ENCODE measurements at places on chromosomes 5 and 9.

DNA sequence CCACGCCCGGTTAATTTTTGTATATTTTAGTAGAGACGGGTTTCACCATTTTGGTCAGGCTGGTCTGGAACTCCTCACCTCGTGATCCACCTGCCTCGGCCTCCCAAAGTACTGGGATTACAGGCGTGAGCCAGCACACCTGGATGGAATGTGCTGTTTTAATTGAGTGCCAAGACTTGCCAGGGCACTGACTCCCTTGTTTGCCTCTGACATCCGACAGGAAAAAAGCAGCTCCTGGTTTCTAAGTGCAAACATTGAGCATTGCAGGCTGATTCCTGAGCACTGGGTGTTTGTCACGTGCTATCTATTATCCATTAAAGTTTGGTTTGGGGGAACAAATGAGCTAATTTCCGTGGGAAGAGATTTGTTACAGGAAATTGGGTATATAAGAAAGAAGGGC, 70.6 kb upstream of the CKMT2 start:
- no peak for DNase-seq

GRCh38 chr9:7615344-7615743, 184.2 kb downstream of the DMAC1 start:
- no peak for DNase-seq

GRCh38 chr9:85741095-85741874, 469 bp downstream of the AGTPBP1 start:
- peak; percentile 47 for DNase-seq

GRCh38 chr5:139371482-139372435, 11.3 kb downstream of the SLC23A1 start:
- DNase-seq, result no peak

GRCh38 chr9:4657426-4658159, 4.5 kb upstream of the PLPP6 start:
- DNase-seq, result no peak

- DNase-seq, result no peak
These were observed 20.3 kb upstream of the UNC5A start for GRCh38 chr5:176789873-176790615.

DNA sequence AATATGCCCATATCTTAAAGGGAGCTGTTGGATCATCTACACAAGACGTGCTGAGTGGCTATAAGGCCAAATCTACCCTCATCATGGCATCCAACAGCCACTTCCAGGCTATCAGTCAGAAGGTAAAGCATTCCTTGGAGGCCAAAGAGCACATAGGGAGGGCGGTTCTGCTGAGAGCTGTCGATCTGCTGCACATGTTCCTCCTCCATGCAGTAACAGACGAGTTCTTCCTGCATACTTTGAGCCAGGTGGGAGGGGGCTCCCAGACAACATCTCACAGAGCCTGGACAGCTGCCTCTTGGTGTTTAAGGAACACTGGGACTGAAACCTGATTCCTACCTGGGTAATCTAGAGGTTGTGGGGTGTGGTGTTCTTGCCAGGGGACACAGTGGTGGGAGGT, 93.3 kb upstream of the RAI14 start:
- DNase-seq, result no peak

DNA sequence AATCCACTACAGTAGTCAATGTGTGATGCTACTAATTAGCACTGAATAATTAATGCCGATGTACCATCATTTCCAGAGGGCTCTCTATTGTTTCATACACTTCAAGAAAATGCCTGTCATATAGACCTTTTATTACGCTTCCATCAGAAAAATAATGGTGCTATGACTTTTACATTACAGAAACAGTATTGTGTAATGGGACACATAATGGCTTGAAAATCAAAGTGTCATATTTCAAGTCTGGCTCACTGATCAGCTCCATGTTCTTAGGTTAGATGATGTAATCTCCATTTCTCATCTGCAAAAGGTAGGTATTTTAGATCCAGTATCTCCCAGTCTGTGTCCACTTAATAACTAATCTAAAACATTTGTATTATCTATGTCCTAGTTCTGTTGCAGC, 990.6 kb upstream of the TYRP1 start:
- no peak for DNase-seq

GRCh38 chr5:159697530-159697929, 218.8 kb upstream of the ADRA1B start:
- DNase-seq, result no peak

DNA sequence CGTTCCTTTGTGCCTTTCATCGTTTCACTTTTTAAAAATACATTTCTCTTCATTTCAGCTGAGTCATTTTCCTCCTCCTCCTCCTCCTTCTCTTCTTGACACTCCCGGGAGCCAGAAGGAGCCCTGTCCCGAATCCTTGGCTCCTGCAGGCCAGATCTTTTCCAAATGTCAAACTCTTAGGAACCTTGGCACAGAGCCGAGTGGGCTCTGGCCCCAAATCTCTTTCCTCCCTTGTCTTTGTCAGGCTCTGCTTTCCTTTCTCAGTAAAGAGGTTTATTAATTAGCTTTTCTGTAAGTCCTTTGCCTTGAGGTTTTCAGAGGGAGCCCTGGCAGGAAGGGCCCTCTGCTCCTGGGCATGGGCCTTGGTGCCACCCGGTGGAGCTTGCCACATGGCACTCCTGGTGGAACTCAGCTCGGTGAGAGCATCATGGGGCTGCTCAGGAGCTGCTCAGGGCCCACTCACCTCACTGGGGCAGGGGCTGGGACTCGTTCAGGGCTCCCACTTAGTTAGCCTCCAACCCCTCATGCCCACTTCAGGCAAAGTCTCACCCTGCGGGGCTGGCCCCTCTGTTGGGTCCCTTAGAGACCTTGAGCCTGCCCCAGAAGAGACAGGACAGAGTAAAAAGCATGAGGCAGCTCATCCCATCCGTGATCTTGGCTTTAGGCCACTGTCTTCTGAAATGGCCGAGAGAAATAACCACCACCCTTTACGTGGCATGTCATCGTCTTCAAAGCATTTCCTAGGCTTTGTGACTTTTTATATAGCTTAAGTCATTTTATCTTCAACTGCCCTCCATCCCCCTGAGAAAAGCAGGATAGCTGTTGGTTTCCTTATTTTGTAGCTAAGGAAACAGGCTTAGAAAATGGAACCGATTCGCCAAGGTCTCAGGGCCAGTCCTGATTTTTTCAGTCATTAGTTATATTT, 17.1 kb downstream of the STC2 start:
- no peak for DNase-seq

GRCh38 chr9:125966959-125967711, 220.0 kb downstream of the PBX3 start:
- DNase-seq, result no peak

- DNase-seq, result no peak
These were observed 22.1 kb downstream of the IQGAP2 start for GRCh38 chr5:76425146-76425545.

GRCh38 chr9:104864675-104865104, 63.3 kb downstream of the ABCA1 start:
- no peak for DNase-seq

Data from endothelial cell (in vitro differentiated cells).